CD8-positive, alpha-beta memory T cell (primary cell): ENCODE measurements at places on chromosomes 12 and 14. TPM values are rescaled to one million over a fixed set of nuclear protein-coding genes. Genes with fewer than 3 reads are reported as not detected.

DNA sequence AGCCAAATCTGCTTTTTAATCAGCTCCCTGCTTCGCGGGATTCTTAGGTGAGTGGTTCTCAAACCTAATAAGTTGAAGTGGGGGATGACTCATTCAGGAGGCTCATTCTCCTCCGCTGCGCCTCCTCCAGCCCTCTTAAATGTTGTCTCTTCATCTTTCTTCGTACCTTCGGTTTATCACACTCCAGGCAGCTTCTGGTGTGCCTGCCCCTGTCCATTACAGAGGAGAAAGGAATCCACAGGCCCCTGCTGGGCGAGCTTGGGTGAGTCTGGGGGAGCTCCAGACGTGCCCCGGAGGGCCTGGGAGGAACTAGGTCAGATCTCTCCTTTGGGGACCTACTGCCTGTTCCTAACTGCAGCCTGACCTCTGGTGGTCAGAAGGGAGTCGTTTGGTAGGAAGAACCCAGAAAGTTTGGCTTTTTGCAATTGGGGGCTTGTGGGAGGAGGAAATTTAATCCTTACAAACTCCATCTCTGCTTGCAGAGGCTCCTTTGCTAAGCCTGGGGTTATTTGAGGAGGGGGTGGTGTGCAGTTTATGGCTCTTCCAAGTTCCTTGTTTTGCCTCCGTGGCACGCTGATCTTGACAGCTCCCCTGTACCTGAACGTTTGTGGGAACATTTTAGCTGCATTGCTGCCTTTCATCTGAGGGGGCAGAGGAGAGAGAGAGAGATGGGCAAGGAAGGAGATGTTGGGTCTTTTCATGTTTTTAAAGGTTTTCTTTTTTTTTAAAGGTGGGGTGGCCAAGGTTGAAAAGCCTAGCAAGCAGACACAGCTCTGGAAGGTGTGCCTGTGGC is 84.1 kb upstream of the GNG2 start:
- no peak for DNase-seq

- DNase-seq = peak; percentile 75
Measured at GRCh38 chr12:130818635-130819576, 20.1 kb downstream of the STX2 start.

DNA sequence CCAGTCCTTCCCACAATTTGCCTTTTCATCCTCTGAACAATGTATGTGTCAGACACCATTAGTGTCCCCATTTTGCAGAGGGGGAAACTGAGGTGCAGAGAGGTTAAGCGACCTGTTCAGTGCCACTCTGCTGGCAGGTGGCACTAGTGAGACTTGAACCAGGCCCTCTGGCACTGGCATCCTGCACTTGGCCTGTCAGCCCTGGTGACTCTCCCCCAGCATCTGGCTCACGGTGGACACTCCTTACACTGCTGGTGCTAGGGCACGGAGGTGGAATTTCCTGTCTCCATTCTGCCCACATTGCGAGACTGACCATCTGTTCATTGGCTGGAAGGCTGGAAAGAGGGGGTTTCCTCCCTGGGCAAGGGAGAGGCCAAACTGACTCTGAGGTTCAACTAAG is 48.7 kb downstream of the CCNK start:
- no peak for DNase-seq

GRCh38 chr12:11981121-11981733 is 89.5 kb upstream of the BCL2L14 start:
- DNase-seq = peak; percentile 65

- no peak for DNase-seq
Measured at GRCh38 chr12:75135026-75135425, 74.6 kb downstream of the KCNC2 start.

DNA sequence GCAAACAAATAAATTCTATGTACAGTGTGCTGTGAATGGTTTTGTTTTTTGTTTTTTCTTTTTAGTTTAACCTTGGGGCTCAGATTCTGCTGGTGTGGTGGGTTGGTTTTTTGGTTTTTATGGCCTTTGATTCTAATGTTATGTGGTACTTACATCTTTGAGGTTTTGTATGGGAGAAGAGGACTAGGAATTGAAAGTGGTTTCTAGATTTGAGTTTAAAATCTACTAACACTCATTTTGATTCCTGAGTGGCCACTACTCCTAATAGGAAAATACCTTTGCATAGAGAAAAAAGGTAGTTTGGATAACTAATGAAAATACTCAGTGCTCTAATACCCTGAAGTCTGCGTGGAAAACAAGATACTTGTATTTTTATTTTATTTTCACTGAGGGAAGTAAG is 137.7 kb downstream of the MON2 start:
- DNase-seq = no peak

DNA sequence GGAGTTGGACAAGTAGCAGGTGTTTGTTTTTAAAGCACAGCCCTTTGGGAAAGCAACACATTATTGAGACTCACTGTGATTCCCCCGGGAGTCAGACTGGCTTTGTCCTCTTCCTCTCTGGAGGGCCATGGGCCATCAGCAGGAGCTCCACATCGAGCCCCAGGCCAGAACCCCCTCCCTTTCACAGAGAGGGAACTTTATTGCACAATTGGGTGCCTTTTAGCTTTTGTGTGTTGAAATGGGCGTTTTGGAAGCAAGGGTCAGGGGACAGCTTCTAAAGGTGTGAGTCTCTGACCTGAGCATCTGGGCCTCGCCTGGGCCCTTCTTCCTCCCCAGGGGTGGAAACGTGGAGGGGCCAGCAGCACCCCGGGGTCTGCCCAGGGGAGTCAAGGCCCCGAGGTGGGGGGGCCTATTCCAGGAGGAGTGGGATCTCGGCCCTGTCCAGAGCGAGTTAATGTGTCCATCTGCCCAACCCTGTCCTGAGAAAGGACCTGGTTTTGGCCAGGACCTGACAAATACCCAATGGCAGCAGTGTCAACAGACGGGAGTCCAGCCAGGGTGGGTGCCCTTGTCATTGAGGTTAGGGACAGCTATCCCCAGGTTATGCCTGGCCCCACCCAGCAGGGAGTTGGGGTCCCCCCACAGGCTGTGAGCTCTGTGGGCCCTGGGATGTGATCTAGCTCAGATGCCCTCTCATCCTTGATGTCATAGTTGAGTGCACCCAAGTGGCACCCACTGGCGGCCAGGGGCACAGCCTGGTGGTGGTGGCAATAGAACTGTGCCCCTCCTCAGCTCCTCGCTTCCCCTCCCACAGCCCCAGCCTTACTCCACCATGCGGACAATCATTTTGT is 37.1 kb downstream of the SLC8B1 start:
- no peak for DNase-seq

DNA sequence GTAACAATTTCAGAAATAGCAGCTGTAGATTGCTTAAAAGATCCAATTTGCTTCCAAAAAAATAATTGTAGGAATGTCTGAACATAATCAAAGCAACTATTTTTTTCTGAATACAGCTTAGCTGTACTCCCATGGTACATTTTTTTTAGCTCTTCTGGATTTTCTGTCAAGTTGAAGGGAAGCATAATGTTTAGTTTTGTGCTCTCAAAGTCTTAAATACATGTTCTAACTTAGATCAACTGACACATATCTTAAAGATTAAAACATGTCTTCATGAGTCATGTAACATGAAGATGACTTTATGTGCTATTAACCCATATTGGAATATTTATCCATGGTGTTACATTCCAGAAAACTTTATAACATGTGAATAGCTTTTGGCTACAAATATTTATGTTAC is 255.7 kb downstream of the BTG1 start:
- no peak for DNase-seq

GRCh38 chr12:121523741-121524140 is 57.1 kb downstream of the KDM2B start:
- DNase-seq = no peak

GRCh38 chr12:30286345-30286926 is 409.2 kb downstream of the IPO8 start:
- no peak for DNase-seq

DNA sequence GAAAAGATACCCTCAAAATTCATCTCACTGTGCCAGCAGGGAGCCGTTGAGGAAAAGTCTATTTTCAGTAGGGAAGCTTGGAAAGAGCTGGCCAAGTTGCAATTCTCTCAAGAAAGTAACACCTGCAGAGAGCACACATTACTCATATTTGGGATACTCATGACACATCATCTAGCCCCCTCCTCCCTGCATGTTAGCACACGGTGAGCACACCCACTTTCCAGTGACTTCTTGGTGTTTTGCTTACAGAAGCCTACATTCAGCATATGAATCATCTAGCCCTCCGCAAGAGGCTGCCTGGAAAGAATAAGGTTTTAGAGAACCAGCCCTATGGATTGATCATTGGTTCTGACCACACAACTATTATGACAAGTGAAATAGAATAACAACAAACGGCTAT is 124.5 kb downstream of the PTPRO start:
- no peak for DNase-seq

GRCh38 chr12:125203145-125203765 is 138.0 kb downstream of the AACS start:
- DNase-seq = no peak

GRCh38 chr12:15274561-15274967 is 47.7 kb upstream of the PTPRO start:
- DNase-seq = no peak

DNA sequence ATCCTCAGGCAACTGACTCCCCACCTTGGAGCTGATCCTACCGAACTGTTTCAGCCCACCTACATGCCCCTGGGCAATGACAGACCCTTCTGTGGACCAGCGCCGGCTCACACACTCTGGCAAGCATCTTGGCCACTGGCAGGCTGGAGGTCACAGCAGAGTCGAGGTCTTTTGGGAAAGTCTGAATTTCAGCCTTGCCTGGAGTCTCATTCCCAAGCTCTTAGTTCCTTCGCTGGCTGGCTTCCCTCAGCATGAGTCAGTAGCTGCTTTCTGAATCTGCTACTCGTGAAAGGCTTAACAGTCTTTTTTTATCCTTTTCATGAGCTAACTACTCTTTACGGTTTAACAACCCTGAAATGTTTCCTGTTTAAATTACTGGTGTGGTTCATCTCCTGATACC is 44.5 kb downstream of the ASCL4 start:
- no peak for DNase-seq

GRCh38 chr12:80559766-80560165 is 115.7 kb downstream of the PTPRQ start:
- DNase-seq = no peak

The PRB2 gene
- total RNA-seq = not detected

The FOXG1 gene
- not detected for total RNA-seq

The SLCO1B1 gene
- not detected for total RNA-seq
